ENCODE measurements at places on chromosomes 3 and 15.

DNA sequence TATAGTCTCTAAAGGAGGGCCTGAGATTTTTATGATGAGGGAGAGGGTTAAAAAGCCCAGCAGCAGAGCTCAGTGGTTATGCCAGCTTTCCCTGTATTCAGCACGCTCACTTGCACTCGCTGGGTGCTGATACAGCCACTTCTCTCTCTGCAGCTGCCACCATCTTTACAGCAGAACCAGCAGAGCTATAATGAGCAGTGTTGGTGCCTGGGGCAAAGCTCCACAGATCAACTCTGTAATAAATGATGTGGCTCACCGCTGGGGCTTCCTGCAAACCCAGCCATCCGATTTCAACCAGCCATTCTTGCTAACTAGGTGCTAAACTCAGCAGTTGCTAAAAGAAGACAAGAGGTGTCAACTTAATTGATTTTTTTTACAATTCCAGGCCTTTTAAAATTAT is 48.0 kb downstream of the ARNT2 start:
- DNase-seq: no peak

GRCh38 chr3:21750080-21750696 is 822 bp downstream of the ZNF385D start:
- no peak for DNase-seq

DNA sequence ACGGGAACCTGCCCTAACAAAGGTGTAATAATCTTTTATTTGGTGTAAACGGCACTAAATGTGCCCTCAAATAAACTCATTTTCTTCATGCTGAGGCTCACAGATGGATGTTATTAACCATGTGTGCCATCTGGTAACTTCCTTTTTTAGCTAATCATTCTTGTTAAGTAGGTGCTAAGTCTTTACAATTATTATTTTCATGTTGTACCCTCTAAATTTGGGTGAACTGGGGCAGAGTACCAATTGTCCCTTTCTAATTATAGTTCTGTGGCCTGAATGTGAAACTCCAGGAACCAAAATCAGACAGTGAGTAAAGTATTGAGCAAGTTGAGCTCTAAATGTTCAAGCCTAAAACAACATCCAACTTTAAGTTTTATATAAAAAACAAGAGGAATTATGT is 220.7 kb upstream of the CADM2 start:
- no peak for DNase-seq

DNA sequence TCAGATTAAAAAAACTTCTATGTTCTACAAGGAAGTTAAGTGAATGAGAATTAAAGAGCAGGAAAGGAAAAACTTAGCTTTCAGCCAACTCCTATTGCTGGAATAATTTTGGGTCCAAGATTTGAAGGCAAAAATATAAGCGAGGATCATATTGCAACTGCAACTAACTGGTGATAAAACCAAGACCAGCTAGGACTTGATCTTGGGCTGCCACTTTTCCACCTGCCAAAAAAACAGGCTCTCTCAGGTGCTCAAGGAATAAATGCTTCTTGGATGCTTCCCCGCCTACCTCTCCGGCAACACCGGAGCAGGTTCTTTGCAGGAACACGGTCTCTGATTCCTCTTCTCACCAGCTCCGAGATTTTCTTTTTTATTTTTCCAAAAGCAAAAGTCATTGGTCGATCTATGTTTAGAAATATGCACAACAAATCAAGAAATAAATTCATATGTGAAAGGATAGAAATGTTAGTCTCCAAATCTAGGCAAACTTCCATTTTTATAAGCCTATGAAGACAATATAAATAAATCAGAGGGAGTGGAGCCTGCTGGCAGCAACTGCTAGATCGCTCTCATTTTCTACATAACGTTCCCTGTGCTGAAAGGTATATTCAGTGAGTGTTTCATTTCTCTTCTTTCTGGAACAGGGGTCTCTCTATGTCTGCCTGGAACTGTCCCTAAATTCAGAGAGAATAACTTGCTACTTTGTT is 241.9 kb downstream of the NTRK3 start:
- DNase-seq: no peak

GRCh38 chr3:161069511-161070251 is 35.5 kb downstream of the B3GALNT1 start:
- DNase-seq: no peak

DNA sequence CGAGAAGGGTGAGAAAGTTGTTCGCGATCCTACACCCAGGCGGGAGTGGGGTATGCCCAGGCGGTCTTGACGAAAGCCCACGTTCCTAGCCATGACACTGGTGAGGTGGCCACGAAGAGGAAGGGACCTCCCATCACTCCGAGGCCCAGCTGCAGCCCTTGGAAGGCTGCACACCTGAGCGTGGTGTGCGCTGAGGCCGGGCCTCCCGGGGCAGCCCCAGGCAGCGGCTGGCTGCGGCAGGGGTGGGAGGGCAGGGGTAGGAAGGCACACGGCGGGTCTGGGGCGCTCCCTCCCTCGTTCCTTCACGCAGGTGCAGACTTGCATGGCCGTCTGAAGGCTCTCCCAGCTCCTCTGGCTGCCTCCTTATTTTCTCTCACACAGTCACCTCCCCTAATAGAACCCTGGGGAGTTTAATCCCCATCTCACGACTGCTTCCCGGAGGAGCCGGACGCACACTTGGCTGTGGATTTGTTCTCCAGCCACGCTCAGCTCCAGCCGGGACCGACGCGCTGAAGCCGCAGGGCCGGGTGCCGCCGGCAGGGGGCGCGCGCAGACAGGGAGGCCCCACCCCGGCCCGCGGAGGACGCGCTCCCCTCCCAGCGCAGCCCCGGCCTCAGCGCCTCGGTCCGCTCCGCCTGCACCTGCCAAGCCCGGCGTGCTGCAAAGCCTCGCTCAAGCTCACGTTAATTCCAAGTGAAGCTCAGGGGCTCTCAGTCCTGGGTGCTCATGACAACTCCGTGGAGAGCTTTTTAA is 37.8 kb upstream of the MUC4 start:
- DNase-seq: no peak

GRCh38 chr15:79185199-79185598 is 94.6 kb upstream of the RASGRF1 start:
- no peak for DNase-seq

DNA sequence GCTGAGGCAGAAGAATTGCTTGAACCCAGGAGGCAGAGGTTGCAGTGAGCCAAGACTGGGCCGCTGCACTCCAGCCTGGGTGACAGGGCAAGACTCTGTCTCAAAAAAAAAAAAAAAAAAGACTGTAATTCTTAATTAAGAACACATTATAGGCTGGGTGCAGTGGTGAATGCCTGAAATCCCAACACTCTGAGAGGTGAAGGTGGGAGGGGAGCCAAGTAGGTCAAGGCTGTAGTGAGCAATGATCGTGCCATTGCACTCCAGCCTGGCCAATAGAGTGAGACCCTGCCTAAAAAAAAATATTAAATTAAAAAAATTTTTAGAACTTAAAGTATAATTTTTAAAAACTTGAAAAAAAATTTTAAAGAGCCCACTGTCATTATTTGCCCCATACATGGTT is 13.4 kb upstream of the ARPIN start:
- DNase-seq: no peak

- DNase-seq: no peak
Measured at GRCh38 chr15:65612949-65613744, 2.2 kb upstream of the INTS14 start.

- DNase-seq: no peak
Measured at GRCh38 chr15:66389859-66390381, 3.2 kb downstream of the MAP2K1 start.

- no peak for DNase-seq
Measured at GRCh38 chr3:132538072-132538471, 59.0 kb upstream of the ACKR4 start.

DNA sequence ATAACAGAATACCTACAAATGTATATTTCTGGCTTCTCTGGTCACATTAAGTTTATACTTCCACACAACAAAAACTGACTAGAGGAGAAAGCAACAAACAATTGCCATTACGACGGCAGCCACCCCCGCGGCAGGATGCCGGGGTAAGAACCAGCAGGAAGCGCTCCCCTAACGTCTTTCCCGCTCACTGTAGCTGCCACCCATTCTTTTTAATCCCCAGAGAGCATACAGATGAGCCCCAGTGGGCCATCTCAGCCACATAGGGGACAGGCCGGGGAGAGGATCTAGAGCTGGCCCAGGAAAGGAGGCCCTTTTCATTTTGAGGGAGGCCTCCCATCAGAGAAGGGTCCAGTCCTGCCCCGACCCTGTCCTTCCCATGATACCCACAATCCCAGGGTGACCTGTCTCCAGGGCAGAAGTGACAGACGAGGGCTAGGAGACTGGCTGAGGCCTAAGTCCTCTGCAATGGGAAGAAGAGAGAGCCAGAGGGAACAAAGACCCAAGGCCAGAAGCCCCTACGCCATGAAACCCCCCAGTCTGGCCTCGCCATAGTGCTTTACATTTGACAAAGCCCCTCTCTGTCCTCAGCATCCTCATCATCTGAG is 3.6 kb upstream of the CALML4 start:
- no peak for DNase-seq

DNA sequence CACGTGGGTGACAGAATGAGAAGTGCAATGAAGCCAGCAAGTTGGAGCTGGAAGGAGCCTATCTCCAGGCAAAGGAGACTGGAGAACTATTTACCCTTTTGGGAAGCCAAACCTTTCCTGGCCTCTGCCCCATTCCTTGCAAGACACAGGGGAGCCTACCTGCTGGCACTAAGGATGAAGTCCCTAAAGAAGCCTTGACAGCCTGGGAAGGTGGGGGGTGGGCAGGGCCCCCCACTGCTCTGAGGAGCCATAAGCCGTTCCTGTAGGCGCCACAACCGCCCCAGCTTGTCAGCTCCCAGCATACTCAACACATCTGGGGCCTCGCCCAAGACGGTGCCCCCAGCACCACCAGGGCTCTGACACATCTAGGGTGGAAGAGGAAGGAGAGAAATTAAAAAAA is 5.5 kb downstream of the CDAN1 start:
- no peak for DNase-seq

DNA sequence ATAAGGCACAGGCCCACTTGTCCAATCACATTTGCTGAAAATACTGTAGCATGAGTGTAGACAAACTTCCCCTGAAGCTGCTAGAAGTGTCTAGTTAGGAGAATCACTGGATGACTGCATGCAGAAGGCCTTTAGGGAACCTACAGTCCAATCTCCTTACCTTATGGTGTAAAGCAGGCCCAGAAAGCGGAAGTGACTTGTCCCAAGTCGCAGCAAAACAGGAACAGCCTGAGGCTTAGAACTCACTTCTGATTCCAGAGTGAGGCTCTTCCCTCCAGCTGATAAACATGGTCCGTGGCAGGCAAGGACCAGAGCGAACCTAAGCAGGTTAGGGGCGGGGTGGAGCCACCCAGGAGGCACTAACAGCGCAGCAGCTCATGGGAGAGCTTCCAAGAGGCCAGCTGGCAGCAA is 2.5 kb downstream of the GRAMD2A start:
- no peak for DNase-seq

DNA sequence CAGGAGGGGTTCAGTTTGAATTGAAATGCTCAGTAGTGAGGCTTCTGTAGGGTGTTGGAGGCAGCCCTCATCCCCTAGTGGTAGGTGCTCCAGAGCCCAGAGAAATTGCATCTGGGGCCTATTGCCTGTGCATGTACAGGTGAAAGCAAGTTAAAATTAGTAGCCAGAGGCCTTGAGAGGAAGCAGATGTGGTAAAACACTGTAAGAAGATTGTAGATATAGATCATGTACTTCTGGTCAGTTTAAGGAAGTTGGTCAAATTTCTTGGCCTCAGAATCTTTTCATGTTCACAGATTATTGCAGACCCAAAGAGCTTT is 34.6 kb downstream of the IGSF10 start:
- no peak for DNase-seq

DNA sequence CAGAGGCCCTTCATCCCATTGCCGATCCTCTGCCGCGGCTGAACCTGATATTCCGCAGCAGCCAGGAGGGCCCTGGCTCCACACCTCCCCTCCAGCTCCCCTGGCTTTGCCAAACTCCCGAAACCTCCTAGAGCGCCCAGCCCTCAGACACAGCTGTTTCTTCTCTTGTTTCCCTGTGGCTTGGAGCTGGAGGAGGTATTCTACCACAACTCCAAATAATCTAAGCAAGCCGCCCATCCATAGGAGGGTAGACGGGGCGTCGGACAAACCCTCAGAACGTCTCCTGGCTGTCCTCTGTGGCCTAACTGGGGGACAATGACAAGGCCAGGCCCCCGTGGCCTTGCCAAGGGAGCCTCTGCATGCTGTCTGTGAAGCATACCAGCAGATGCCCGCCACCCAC is 10.4 kb downstream of the PLA2G4D start:
- DNase-seq: no peak

DNA sequence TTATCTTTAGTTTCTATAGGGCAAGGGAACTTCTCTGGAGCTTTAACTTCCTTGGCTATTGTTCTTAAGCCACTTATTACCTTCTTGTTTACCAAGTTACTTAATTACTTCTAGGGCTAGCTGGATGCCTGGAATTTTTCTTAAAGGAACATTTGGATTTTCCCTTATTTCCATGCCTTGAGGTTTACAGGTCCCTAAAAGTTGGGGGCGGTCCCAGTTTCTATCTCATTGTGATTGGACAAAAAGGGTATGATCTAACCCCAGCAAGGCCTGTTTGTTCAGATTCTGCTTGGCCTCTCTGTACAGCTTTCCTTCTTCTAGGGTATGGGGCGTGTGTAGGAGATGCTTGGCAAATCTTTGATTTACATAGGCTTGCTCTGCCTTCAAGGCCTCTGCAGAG is 17.4 kb downstream of the PDHB start:
- no peak for DNase-seq

GRCh38 chr3:172913911-172914655 is 163.6 kb downstream of the ECT2 start:
- DNase-seq: no peak

GRCh38 chr3:42317137-42317536 is 51.2 kb upstream of the CCK start:
- no peak for DNase-seq

- no peak for DNase-seq
Measured at GRCh38 chr3:13547591-13548371, 1.1 kb upstream of the FBLN2 start.

- no peak for DNase-seq
Measured at GRCh38 chr3:171553086-171553485, 92.9 kb upstream of the TNIK start.

- no peak for DNase-seq
Measured at GRCh38 chr3:190426806-190427507, 22.7 kb downstream of the TMEM207 start.

DNA sequence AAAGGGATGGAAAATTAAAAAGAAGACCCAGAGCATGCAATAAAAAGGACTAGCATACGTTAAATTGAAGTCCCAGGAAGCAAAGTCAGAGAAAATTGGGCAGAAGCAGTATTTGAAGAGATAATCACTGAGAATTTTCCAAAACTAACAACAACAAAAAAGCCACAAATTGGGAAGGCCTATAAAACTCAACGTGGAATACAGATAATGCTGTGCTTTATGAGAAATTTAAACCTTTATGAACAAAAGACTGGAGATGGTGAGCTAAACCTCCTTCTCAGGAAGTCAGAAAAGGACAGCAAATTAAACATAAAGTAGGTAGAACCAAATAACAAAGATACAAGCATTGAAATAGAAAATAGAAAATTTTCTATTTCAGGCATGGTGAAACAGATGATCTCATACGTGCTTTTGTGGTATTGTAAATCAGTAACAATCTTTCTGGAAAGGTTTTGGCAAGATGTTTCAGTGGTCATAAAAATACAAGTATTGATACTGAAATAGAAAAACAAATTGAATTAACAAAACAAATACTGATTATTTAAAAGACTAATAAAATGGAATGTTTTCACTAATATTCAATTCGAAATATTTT is 55.6 kb downstream of the LYSMD4 start:
- DNase-seq: no peak

- DNase-seq: no peak
Measured at GRCh38 chr3:105811518-105812193, 57.2 kb downstream of the CBLB start.

GRCh38 chr3:32384938-32385337 is 6.7 kb upstream of the CMTM7 start:
- peak; percentile 48 for DNase-seq

- no peak for DNase-seq
Measured at GRCh38 chr15:42156243-42156922, at the start of gene PLA2G4F. Gene PLA2G4F, minus strand, starts transcription at chr15:42156636. Its CDS starts 87 bp downstream, at chr15:42156549.

Data from neuronal stem cell (in vitro differentiated cells).